ENCODE measurements at places on chromosomes 1 and 21. TPM values are rescaled to one million over a fixed set of nuclear protein-coding genes. Genes with fewer than 3 reads are reported as not detected.

CALML6 gene
- total RNA-seq: 1.8 TPM

SYPL2 gene
- total RNA-seq: 5.3 TPM

ADAMTSL4 gene
- 53.7 TPM for total RNA-seq

AMIGO1 gene
- total RNA-seq: 13.3 TPM

HCRTR1 gene
- not detected for total RNA-seq

DNM3 gene
- total RNA-seq: 25.3 TPM

CMPK1 gene
- total RNA-seq: 109 TPM

SLC45A3 gene
- total RNA-seq: 3.1 TPM

SMCP gene
- total RNA-seq: not detected

CTSS gene
- 15.2 TPM for total RNA-seq

C21orf58 gene
- 9.3 TPM for total RNA-seq

SLC5A9 gene
- not detected for total RNA-seq

BPNT1 gene
- 30.7 TPM for total RNA-seq

CD5L gene
- not detected for total RNA-seq

SPRR2A gene
- total RNA-seq: not detected

LCE1C gene
- total RNA-seq: not detected

RGS16 gene
- 56.7 TPM for total RNA-seq

KRTAP7-1 gene
- not detected for total RNA-seq

GJA4 gene
- 18.1 TPM for total RNA-seq

TMEM61 gene
- 0.71 TPM for total RNA-seq

TEKT2 gene
- 4.1 TPM for total RNA-seq

ESPN gene
- 27.5 TPM for total RNA-seq

NIT1 gene
- 24.8 TPM for total RNA-seq

MTARC1 gene
- 13.1 TPM for total RNA-seq

SELE gene
- 6.9 TPM for total RNA-seq

TCHHL1 gene
- not detected for total RNA-seq

SIK1 gene
- 49.3 TPM for total RNA-seq

LORICRIN gene
- 0.44 TPM for total RNA-seq

OLFML2B gene
- 52.4 TPM for total RNA-seq

GBP5 gene
- total RNA-seq: 0.93 TPM

RIMKLA gene
- total RNA-seq: 8.2 TPM

PROK1 gene
- not detected for total RNA-seq

RTCA gene
- total RNA-seq: 46.9 TPM

PAQR6 gene
- total RNA-seq: 4.6 TPM

C1orf141 gene
- total RNA-seq: 1.3 TPM

TTC22 gene
- 3.2 TPM for total RNA-seq

Measured in camera-type eye (tissue), 1 donor.